Epithelial cell of esophagus (primary cell): ENCODE measurements at places on chromosomes 2 and 18.

GRCh38 chr2:200483729-200484198, 26.1 kb downstream of the KCTD18 start:
- DNase-seq: peak; percentile 86

GRCh38 chr2:174607989-174608865, 10.6 kb upstream of the WIPF1 start:
- no peak for DNase-seq

DNA sequence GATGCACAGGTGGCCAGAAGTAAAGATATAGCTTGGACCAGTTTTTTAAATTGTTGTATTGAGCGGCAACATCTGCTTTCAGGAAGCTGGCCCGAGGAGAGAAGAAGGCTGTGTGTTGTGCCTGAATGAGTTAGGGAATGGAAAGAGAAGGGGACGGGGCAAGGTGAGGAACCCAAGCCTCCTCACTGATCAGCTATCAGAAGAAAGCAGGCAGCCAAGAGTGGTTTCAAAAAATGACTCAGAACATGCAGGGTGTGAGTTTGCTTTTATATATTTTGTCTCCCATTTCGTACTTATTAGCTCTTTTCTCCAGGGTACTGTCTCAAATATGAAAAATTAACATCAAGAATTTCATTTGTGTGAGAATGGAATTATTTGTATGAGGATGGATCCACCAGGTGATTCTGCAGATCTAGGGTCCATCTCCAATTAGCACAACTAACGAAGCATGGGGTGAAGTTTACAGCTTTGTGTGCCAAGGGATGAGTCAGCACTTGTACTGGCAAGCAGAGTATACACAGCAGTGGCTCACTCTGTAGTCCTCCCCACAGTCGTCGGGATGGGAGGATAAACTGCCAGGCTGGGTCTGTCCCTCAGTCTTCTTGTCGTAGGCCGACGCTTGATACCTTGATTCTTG, 175.7 kb downstream of the PIEZO2 start:
- no peak for DNase-seq

- no peak for DNase-seq
Measured at GRCh38 chr2:111054791-111055691, 65.7 kb upstream of the BCL2L11 start.

DNA sequence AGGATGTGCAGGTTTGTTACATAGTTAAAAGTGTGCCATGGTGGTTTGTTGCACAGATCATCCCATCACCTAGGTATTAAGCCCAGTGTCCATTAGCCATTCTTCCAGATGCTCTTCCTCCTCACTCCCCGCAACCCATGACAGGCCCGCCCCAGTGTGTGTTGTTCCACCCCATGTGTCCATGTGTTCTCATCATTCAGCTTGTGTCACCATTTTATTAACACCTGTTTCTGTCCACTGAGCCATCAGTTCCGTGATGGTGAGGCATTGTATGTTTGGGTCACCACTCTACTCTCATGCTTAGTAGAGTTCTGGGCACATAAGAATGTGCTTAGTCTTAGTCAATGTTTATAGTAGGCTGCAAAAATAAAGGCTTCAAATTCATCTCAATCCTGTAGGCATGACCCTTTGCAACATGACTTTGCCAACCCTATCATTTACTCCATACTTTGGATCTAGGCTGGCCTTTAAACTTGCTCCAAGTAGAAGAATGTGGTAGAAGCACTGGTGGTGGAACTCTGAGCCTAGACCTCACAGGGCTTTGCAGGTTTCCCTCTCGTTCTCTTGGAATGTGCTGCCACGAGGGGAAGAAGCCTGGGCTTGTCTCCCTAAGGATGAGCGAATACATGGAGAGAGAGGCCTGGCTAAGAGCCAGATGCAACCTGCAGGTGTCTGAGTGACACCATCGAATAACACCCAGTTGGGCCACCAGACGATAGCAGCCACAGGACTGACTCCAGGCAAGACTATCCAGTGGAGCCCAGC, 161.5 kb downstream of the NAPG start:
- peak; percentile 51 for DNase-seq

DNA sequence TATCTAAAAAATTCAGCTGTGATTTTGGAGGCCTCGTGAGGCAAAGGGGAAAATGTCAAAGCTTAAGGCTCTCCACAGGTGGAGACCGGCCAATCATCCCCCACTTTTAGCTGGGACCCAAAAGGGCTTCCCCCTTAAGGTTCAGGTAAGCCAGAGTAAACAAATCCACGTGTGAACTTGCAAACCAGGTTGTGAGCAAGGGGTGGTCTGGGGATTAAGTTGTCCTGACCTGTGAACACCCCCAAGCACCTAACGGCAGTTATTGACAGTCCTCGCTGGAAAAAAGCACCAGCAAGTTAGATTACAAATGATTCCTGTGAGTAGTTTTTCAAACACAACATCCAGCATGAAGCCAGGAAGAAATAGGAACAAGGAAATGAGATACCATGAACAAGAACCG, 42.9 kb downstream of the MYO7B start:
- DNase-seq: no peak

DNA sequence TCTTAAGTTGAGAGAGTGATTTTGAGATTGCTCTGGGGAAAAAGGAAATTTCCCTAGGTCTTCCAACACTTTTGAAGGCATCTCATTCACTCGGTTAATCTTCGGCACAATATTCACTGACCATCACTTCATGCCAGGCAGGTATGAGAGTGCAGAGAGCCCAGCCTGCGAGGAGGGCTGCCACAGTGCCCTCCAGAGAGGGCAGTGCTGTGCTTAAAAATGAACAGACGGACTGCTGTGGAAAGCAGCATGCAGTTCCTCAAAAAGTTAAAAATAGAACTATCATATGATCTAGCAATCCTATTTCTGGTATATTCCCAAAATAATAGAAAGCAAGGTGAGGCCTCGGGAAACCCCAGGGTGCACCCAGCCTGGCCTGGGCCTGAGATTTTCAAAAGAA, 374.9 kb upstream of the RAB6C start:
- DNase-seq: no peak

DNA sequence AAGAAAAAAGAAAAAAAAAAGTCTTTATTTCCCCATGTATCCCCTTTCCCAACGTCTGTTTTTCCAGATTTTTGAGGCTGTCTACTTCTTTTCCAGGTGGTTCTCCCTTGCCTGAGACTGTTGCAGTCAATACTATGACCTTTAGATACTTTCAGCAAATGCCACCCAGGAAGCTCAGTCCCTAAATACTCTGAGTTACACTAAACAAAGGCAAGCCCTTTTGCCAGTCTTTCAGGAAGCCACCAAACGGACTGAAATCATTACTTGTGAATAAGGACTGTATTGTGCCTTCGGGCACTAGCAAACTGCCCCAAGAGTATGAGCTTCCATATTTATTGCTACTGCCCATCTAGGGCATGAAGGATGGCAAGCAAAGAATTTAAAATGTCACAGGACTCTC, 621.3 kb downstream of the SUCLG1 start:
- no peak for DNase-seq

DNA sequence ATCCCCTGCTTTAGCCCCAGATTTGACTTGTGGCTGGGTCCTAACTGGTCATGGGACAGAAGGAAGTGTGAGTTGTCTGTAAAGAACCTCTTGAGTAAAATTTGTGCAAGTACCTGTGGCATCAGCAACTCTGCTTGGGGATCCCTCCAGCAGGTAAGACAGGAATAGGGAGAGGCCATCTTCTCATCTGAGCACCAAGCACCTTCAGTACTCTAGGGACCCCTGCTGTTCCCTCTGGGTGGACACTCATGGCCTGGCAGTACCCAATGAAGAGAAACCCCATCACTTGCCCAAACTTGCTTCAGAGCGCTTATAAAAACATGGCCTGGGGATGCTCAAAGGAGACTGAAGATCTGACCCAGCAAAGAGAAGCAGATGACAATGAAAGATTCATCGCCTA, 297.8 kb downstream of the SP3 start:
- peak; percentile 67 for DNase-seq

GRCh38 chr2:161423421-161424393, 7.6 kb downstream of the TBR1 start:
- no peak for DNase-seq

DNA sequence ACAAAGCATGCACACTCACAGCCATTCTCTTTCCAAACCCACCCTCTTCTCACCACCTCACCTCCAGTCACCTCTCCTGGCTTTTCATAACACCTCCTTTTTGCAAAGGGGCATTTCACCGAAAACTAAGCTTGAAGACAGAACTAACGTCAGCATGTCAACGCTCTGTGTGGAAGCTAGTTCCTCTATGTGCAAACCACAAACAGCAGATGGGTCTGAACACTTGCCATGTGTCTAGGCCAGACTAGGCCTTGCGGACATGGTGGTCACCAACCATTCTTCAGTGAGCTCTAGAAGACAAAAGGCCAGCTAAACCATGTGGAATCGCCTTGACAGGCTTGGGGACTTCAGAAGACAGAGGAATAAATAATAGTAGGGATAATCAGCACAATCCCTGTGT, 148.5 kb downstream of the TXNL1 start:
- DNase-seq: no peak

DNA sequence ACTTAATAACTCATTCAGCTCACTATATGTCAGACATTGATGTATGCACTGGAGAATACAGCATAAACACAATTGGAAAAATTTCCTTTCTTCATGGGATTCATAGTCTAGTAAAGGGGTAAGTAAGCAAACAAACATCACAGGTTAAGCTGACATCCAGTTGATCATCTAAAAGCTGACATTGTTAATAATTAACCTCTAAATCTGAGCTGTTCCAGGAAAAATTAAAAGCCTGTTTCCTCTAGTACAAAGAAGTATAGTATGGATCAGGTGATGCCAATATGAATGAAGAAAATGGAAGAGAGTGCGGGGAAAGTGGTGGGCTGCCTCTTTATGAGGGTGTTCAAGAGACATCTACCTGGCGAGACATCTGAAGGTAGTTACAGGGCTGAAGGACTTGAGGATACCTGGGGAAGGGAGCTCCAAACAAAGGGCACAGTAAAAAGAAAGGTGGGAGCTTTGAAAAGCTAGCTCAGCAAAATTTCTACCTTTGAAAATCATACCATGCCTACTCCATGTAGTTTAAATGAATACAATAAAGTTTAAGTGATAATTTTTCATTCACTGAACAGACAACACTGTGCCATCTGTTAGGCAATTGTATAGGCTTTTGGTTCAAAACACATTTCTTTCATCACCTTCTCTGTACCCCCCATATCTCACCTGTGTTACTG, 619.3 kb downstream of the TRIB2 start:
- no peak for DNase-seq

DNA sequence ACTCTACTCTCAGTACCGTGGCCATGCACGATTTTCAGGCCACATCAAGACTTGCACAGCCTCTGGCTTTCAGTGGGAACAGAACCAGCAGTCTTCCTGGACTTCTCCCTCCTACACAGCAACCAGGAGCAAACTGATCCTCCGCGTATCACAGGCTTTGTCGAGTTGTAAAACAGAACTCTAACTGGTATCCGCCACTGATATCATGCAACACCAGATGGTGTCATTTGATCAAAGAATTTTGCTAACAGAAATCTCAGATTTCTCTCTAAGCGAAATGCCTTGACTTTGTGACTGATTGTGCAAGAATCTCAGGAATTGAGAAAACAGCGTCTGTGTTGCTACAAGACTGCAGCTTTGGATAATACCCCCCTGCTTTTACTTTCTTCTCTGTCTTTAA, 85.7 kb downstream of the COPS8 start:
- peak; percentile 78 for DNase-seq

DNA sequence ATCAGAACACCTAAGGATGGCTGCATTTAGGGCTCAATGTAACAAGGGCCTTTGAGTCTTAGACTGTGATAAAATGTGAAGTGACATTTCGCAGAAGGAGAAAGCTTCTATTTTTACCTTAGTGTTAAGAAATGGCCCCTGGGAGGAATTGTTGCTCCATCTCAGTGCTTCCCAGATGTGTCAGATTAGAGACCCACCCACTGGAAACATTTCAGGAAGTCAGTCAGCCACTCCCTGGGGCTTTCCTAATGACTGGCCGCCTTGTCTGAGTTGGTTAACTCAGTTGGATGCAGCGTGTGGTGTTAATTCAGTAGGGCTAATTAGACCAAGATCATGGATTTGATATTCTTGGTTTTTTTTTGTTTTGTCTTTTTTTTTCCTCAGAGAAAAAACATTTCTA, 355.9 kb downstream of the PIK3C3 start:
- DNase-seq: peak; percentile 82

DNA sequence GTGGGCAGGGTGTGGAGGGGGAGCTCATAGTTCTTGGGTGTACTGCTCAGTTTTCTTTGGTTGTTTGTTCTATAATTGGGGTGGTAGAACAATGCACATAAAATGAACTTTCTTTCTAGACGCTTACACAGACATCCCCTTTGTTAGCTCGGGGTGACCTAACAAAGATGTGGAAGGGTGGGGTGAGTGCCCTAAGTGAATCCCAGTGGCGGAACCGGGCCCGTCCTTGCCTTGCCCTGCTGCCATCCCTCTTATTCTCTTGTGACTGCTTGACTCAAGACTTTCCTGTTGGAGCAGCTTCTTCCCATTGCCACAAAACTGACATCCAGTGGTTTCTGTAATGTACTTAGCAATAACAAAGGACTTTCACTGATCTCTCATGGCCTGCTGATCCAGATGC, 268.1 kb downstream of the PTGR3 start:
- no peak for DNase-seq

DNA sequence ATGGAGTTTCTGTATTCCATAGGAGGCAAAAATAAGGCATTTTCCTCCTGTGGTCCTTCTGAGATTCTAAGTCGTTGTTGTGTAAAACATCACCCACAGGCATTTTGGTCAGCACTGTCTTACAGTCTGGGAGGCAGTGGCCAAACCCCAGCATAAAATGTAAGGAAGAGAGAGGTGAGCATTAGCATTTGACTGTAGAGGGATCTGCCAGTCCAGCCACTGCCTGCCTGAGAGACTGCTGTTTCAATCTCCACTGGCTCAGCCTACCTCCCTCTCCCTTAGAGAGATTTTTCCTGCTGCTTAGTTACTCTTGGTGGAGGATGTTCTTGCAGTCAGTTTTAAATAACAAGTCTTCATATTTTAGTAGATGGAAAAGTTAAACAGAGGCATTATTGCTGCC, 77.0 kb downstream of the ARHGEF33 start:
- DNase-seq: no peak

GRCh38 chr18:27094621-27095020, 90.5 kb downstream of the CHST9 start:
- DNase-seq: peak; percentile 40

DNA sequence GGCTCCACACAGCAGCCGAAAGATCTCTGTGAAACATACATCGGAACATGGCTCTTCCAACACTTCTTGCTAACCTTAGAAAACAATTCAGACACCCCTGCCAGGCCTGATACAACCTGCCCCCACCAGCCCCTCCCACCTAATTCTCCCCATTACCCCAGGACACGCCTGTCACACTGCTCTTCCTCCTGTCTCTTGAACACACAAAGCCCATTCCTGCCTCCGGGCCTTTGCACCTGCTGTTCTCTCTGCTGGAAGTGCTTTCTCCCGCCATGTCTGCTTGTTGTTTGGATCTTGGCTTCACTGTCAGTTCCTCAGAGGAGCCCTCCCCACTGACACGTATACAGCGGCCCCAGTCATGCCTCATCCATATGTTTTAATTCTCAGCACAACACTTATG, 24.1 kb downstream of the CELF4 start:
- DNase-seq: no peak

GRCh38 chr2:159851941-159852340, 53.9 kb upstream of the CD302 start:
- DNase-seq: no peak
